ENCODE measurements at places on chromosomes 2 and 18.

DNA sequence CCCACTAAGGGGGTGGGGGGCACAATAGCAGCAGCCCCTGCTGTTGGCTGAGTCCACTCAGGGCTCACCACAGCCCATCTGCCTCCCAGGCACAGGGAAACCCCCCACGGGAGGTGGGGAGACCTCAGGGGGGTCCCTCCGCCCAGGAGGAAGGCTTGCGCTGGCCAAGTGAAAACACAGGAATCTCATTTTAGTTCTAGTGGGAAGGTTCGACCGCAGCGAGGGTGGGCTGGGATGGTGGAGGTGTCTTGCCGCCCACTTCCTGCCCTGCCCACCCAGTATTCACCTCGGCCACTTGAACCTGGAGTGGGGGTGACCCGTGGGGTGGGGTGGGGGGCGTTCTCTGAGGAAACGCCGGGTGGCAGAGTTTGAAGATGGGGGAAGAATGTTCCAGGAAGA, 6.9 kb upstream of the BOK start:
- no peak for DNase-seq

DNA sequence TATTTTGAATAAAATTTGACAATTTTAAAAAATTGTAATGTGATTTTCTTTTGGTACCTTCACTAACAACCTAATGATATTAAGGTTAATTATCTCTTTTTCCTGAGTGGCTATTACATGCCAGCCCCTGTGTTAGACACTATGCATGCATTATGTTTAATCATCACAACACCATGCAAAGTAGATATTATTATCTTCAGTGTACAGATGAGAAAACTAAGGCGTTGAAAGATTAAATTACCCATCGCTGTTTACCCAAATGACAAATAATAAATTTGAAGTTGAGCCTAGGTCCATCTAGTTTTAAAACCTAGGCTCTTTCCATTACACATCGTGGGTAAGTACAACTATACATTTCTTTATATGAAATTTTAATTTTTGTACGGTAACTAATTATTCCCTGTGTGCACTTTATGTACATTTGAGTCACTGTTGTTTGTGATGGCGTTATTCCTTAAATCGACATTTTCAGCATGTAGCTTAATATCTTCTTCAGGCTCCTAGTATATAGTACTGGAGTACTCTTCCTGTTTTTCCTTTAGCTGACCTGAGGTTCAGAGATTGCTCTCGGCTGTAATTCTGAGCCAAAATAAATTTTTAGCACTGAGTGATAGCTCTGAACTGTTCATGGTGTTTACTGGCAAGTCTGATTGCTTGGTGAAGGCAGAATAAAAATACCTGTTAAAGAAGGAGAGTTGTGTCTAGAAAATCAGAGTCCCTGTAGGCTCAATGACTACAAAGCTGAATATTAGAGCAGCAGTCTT, 13.9 kb upstream of the MBD2 start:
- no peak for DNase-seq

DNA sequence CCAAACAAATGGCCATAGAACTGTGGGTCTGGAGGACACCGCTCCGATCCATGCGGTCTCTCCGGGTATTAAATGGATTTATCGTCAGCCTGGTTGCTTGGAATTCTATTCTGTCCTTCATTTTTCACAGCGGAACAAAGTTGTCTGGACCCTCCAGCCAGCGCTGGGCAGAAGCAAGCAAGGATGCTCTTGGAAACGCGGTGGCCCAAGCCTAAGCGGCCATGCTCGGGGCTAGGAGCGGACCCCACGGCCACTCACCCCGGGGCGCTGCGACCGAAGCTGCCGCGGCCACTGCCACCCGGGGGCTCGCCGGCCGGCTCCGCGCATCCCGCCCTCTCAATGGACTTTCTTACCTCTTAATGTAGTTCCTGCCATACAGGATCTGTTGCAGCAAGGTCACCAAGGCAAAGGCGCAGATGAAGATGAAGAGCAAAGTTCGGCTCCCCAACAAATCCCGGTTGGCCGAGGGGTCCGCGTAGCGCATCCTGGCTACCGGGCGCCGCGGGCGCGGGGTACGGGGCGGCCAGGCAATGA, 761 bp downstream of the ST8SIA5 start:
- DNase-seq: no peak

DNA sequence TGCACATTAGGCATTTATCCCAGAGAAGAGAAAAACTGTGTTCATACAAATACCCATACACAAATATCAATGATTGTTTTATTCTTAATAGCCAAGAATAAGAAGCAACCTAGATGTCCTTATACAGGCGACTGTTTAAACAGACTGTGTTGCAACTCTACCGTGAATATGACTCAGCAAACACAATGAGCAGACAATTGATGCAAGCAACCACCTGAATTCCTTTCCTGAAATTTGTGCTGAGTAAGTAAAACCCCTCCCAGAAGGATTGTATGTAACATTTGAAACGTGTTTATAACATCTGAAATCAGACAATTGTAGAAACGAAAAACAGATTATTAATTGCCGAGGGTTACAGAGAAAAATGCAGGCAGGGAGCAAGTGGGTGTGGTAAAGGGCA, 621.9 kb upstream of the SOX11 start:
- DNase-seq: no peak

DNA sequence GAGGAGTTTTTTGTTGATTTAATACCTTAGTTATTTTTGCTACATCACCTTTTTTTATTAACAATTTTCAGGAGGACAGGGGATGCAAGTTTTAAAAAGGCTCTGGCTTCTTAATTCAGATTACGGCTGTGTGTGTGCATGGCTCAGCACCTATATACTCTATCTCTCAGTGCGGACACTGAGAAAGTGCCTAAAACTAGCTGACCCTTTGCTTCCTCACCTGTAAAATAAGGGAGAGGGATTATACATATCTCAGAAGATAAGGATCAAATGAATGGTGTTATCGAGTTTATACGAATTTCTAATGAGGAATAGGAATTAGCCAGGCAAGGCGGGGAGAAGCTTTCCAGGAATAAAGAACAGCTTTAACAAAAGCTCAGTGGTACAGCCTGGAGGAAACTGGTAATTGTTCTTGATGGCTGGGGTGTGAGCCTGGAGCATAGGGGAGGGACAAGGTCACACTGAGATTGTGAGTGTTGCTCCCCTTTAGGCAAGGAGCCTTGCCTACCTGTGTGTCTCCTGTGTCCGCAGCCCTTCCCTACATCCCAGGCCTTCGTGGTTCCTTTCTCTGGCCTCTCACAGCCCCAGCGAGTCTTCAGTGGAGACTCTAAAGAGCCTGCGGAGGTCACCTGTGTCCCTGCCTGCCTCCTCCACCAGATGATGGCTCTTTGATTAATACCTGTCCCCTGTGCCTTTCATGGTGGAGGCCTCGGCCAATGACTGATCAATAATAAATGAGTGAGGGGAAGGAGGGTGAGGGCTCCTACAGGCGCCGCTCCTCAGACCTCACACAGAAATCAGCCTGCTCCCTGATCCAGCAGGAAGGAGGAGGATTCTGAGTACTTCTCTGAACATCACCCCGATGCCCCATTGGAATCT, 92.7 kb downstream of the DDX1 start:
- DNase-seq: no peak

DNA sequence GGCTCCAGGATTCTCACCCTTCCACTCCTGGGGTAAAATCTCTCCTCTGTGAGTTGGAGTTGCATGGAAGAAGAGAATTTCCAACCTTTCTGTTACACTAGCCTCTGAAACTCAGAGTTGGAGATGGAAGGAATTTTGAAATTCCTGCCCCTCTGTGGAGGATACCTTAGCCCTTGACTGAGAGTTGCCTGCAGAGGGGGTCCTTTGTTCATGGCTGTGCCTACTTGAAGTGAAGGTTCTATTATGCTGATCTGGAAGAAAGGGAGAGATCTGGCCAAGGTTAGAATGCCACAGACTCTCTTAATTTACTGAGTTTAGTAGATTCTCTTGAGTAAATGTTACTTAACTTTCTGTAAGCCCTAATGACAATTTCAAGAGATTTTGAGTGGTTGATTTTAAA, 626.6 kb upstream of the GYPC start:
- no peak for DNase-seq

GRCh38 chr18:48345596-48345995, 63.6 kb downstream of the ZBTB7C start:
- no peak for DNase-seq

GRCh38 chr2:69544951-69545350, 98.6 kb downstream of the AAK1 start:
- DNase-seq: no peak

- DNase-seq: no peak
Observed at GRCh38 chr2:63051042-63051794, 588 bp downstream of the OTX1 start.

- DNase-seq: no peak
Observed at GRCh38 chr2:232104076-232104646, 142.6 kb downstream of the DIS3L2 start.

- peak; percentile 20 for DNase-seq
Observed at GRCh38 chr2:149908726-149909683, 321.4 kb upstream of the MMADHC start.

- no peak for DNase-seq
Observed at GRCh38 chr2:64283641-64284361, 139.6 kb upstream of the PELI1 start.

GRCh38 chr18:10040287-10041011, 126.6 kb downstream of the VAPA start:
- DNase-seq: no peak

DNA sequence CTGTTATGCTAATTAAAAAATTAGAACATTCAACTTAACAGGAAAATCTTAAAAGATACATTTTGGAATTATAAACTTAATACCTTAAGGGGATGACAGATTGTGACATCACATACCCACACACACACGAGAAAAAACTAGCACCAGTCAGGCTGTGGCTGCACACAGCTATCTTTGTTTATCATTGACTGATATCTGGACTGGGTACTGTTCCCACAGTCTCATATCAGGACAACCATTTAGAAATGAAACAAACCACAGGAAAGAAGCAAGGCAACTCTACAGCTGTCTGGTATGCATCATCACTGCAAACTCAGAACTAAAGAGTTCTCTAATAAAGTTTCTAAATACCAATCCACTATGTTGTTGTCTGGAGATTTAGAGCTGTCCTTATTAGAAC, 210.9 kb upstream of the SMAD7 start:
- no peak for DNase-seq

GRCh38 chr18:47683774-47684173, 246.7 kb downstream of the SMAD2 start:
- DNase-seq: no peak

DNA sequence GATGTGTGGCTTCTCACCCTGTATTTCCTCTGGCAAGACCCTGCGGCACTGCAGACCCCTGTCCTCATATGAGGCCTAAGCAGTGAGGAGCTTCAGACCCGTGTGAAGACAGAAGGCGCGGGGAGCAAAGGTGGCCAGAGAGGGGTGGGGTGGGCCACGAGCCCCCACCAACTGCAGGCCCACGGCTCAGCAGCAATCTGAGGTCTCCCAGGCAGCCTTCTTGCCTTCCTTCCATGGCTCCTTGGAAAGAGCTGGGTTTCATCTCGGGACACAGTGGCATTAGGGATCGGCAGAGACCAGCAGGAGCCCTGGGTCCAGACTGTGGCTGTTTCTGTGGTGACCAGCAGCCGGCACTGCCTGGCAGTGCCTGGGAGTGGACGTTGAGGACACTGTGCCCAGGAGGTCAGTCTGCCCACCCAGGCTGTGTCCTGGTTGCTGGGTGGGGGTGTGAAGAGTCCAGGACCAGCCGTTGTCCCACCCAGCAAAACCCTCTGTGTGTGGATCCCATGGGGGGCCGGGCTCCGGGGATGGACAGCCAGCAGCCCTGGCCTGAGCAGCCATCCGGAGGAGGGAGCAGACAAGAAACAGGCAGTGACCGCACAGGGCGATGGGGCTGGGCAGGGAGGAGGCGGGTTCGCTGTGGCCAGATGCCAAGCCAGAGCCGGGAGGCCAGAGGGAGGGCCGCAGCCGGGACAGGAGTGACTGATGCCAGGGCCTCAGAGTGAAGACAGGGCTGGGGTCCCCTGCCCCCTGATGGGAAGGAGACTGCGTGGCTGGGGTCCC, 73.8 kb downstream of the RRM2 start:
- DNase-seq: no peak

DNA sequence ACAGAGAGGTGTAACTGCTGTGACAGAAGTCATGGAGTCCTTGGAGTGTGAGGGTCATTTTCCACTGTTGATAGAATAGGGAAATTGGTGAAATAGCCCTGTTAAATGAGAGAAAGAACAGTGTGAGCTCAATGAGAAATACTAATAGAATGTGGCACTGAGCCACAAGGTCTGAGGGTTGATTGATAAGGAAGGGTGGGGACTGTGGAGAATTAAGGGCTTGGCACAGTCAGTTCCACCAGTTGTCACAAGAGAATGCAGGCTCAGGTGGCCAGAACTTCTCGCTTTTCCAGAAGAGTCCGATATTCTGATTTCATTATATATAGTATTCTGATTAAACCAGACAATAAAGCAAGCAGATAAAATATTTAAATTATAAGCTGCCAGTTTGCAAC, 9.1 kb upstream of the IL1RN start:
- DNase-seq: no peak

- DNase-seq: no peak
Observed at GRCh38 chr2:45614871-45615415, 3.9 kb upstream of the SRBD1 start.

- no peak for DNase-seq
Observed at GRCh38 chr2:41900101-41900577, 147.7 kb upstream of the PKDCC start.

- peak; percentile 41 for DNase-seq
Observed at GRCh38 chr18:24530630-24531111, 70.2 kb downstream of the HRH4 start.

GRCh38 chr2:40274270-40274669, 177.6 kb downstream of the SLC8A1 start:
- DNase-seq: no peak

GRCh38 chr2:184577743-184578142, 20.6 kb upstream of the ZNF804A start:
- DNase-seq: no peak

DNA sequence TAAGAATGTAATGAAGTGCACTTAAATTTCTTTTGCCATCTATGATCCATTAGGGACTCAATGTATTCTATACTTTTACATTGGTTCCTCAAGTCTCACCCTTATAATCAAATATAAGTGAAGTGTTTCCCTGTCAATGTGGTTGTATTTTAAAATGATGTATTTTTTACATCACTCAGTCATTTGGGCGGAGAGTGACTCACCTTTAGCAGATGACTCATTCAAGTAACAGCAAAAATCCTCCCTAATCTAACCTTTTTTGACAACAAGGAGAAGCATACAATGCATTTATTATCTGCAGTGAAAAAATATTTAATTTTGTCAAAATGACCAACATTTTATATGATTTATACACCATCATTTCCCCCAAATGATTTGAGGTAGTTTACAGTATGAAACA, 94.4 kb downstream of the FANCL start:
- DNase-seq: no peak
